ENCODE measurements at places on chromosomes 13 and 19.

GRCh38 chr19:18137657-18138339 lies 15.2 kb upstream of the PIK3R2 start:
- no peak for DNase-seq

GRCh38 chr13:23990455-23990854 lies 93.2 kb upstream of the C1QTNF9B start:
- no peak for DNase-seq

- DNase-seq, result no peak
These were observed 2.5 kb downstream of the PCDH8 start for GRCh38 chr13:52845766-52846566.

DNA sequence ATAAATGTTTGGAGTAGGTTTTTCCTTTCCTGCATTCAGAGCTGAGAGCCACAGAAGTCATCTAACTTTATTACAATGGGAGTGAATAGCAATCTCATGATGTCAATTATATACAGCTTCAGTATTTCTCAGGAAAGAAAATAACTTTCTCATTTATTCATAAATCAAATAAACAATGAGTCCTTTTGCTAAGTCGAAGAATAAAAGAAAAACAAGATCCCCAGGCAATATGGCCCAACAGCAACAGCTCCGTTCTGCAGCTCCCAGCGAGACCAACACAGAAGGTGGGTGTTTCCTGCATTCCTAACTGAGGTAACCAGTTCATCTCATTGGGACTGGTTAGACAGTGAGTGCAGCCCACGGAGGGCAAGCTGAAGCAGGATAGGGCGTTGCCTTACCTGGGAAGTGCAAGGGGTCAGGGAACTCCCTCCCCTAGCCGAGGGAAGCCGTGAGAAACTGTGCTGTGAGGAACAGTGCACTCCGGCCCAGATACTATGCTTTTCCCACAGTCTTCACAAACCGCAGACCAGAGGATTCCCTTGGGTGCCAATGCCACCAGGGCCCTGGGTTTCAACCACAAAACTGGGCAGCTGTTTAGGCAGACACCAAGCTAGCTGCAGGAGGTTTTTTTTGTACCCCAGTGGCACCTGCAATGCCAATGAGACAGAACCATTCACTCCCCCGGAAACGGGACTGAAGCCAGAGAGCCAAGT lies 128.2 kb downstream of the SLITRK1 start:
- no peak for DNase-seq

DNA sequence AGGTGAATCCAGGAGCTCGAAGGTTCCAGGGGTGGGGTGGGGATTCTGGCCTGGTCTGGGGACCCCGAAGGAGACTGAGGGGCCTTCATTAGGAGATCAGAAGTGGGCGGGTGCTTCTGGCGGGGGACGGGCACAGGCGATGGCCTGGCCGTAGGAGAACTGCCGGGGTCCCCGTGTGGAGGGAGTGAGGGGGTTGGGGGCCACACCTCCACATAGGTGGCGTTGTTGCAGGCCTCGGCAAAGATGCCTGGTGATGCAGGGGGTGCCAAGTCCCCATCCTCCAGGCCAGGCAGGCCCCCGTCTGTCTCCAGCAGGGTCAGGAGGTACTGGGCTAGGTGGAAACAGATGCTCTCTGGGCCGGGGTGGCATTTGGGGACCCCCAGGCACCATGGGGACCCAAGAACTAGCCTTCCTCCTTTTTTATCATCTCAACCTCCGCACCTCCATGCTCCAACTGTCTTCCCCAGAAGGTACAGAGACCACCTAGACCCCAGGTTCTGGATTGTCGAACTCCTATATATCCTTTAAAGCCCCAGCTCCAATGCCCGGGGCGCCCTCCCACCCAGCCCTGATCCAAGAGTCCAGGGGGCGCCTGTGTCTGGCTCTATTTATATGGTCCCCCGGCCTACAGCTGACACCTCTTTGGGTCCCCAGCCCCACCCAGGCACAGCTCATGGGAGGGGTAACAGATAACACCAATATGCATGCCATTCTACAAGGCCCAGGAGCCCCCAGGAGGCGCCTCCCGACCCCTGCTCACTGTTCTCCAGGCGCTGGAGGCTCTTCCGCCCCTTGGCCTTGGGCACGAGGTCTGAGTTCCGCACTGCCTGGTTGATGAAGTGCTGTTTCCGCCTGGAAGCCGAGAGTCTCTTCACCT lies 8.2 kb downstream of the RNU6-9 start:
- DNase-seq, result no peak

- no peak for DNase-seq
These were observed 68.6 kb downstream of the DPF1 start for GRCh38 chr19:38155453-38155852.

GRCh38 chr13:53821632-53822031 lies 793.0 kb downstream of the OLFM4 start:
- no peak for DNase-seq

DNA sequence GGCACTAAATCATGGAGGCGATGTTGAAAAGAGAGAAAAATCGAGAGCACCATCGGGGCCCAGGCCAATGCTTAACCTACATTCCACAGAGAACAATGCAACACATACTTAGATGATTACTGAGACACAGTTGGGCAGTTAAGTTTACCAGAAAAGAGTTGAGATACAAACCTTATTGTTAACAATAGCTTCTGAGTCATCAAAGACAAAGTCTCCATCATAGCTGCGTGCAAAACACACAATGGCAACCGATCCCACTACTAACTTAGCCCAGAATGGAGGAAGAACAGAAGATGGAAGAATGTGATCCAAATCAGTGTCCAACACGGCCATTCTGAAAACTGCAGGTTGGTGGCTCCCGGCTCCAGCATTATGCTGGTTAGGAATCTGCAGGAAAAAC lies 6.2 kb downstream of the TMTC4 start:
- peak; percentile 61 for DNase-seq

- DNase-seq, result no peak
These were observed 2.6 kb upstream of the DHRS12 start for GRCh38 chr13:51806566-51806965.

GRCh38 chr19:31255831-31256592 lies 93.2 kb downstream of the TSHZ3 start:
- no peak for DNase-seq

DNA sequence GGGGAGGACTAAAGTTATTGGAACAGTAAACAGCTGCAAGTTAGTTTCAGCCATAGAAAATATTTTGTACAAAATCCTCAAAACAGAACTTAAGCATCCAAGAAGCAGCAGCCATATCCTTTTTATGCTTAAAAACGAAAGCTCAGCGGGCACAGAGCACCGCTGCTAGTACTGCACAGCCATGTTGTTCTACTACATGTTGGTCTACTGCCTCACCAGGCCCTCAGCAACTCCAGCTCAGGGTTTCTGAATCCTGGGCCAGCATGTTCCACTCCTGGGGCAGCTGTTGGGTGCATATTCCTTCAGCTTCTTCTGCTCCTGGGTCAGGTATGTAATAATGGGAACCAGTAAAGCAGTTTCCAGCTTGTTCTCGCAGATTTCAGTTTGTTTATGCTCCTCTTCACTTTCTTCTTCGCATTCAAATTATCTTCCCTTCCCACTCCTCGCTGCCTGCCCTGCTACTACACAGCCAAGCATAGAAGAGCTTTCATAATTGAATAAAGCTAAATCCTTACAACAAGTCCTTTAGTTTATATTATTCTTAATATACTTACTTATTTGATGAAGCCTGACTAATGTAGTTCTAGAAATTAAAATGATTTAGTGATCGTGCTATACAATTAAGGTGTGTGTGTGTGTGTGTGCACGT lies 820.5 kb upstream of the ATXN8OS start:
- no peak for DNase-seq

GRCh38 chr13:87607266-87607665 lies 63.9 kb upstream of the SLITRK5 start:
- no peak for DNase-seq

DNA sequence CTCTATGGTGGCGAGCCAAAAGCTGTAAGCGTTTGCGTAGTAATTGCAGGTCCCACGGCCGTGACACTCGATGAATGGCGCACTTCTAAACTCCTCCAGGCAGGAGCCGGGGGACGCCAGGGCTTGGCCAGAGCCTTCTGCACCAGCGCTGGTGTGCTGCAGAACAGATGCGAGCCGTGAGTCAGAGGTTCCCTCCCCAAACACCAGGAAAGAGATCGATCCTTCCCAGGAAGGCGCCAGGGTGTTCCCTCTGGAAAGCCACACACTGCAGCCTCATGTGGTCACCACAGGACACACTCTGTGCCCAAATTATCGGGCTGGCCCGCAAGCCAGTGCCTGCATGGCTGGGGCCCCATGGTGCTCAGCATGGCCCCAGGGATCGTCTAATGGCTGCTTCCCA lies 154.6 kb downstream of the COL4A1 start:
- no peak for DNase-seq

GRCh38 chr19:35013820-35014754 lies 14.0 kb downstream of the GRAMD1A start:
- DNase-seq, result no peak

DNA sequence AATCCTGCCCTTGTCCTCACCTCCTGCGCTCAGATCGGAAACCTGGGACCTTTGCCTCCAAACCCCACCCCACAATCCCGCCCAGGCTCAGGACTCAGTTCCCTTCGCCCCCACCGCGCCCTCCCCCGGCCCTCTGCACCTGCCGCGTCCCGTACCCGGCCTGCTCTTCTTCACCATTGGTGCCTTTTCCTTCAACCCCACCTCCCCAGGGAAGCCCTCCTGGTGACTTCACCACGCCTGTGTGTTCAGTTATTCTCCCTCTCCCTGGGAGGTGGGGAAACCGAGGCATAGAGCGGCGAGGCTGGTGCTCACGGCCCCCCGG lies 19.3 kb upstream of the TCF3 start:
- no peak for DNase-seq

GRCh38 chr13:99677116-99677951 lies 176.1 kb downstream of the TM9SF2 start:
- DNase-seq, result no peak

Measured in pulmonary artery endothelial cell (primary cell).